ENCODE measurements at places on chromosomes 12 and 14. TPM values are rescaled to one million over a fixed set of nuclear protein-coding genes. Genes with fewer than 3 reads are reported as not detected.

Gene AQP2
- not detected for polyA plus RNA-seq

DNA sequence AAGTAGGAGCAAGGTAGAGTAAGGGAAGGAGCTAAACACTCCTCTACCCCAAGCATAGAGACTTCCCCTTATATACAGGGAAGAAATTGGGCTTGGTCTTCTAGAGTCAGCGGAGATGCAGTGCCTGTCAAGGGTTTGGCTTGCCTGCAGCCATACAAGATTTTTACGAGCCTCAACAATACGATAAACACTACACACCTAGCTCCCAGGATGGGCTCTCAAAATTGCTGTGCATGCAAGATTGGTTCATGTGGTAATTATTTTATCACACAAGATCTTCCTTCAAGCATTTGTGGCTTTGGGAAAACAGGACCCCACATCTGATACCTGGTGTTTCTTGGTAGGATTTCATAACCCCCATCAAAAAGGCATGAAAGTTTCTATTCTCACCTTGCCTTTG lies at the start of gene KRT1:
TSS of gene KRT1 (minus strand) at position 45 of the 400 bp plus-strand sequence. CDS start 59 bp downstream, outside the sequence.
- no peak for DNase-seq

DNA sequence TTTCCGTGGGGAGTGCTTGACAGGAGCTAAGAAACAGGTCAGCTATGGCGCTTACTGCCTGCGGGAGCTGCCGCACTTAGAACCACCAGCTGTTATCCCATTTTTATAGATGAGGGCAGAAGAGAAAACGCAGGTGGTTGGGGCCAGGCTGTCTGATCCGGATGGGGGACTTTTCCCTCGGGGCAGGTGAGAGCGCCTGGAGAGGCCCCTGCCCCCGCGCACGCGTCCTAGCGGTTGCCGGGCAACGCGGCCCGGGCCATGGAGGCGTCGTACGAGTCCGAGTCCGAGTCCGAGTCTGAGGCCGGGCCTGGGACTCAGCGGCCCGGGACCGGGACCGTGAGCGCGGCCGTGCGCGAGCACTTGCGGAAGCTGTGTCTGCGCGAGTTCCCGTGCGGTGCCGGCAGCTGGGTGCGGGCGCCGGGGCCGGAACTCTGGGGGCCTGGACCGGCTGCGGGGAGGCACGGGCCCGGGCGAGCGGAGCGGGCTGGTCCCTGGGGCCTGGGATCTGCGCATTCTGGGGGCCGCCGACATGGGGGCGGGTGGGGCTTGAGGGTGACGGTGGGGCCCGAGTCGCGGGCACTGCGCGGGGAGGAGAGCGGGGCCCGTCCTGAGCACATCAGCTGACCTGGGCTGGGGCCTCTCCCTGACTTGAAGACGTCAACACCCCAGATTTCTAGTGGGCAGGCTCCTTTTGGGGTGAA lies at the start of gene LRRC43:
TSS of gene LRRC43 (plus strand) at position 237 of the 701 bp plus-strand sequence. CDS start at position 259, 22 bp downstream.
- peak; percentile 64 for DNase-seq

DNA sequence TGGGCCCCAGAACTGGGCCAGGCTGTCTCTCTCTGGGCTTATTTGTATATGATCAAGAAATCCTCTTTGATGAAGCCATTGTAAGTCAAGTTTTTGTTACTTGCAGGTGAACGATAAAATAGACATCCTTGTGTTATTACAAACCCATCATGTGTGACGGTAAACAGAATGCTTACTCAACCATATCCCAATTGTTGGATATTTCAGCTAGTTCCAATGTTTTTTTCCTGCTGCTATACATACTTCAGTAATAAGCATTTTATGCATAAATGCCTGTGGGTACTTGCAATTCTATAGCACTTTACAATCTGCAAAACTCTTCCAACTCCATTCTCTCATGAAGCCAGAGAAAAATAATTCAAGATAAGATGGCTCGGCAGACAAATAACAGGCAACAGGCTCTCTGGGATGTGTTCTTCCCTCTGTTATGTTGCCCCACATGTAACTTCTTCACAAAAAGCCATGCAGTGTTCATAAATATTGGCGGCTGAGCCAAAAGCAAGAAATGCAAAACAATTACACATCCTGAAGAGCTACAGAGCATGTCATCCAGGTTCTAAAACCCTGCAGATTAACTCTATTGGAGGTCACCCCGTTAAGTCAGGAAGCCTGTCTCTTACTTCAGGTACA lies 69.5 kb downstream of the CLMN start:
- no peak for DNase-seq

- no peak for DNase-seq
These were observed 55.0 kb downstream of the TPCN1 start for GRCh38 chr12:113276306-113276705.

- no peak for DNase-seq
These were observed 417.7 kb downstream of the TMEM121 start for GRCh38 chr14:105943973-105944602.

DNA sequence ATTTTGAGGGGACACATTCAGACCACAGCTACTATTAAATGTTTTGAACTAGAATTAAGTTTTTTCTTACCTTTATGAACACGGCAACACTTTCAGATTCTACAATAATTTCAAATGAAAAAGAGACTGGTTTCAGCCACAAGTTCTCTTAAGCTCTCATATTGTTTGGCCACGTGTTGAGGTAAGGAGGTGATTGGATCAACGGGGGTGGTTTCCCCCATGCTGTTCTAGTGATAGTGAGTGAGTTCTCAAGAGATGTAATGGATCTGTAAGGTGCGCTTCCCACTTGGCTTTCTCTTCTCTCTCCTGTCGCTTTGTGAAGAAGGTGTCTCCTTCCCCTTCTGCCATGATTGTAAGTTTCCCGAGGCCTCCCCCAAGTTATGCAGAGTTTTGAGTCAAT lies 48.9 kb upstream of the DYRK2 start:
- no peak for DNase-seq

GRCh38 chr12:47867495-47867941 lies 37.3 kb downstream of the VDR start:
- DNase-seq = peak; percentile 94

GRCh38 chr12:82725741-82726140 lies 39.0 kb downstream of the TMTC2 start:
- DNase-seq = no peak

Gene ACOT6
- polyA plus RNA-seq = not detected

GRCh38 chr12:6262623-6263022 lies 47.9 kb upstream of the PLEKHG6 start:
- no peak for DNase-seq

DNA sequence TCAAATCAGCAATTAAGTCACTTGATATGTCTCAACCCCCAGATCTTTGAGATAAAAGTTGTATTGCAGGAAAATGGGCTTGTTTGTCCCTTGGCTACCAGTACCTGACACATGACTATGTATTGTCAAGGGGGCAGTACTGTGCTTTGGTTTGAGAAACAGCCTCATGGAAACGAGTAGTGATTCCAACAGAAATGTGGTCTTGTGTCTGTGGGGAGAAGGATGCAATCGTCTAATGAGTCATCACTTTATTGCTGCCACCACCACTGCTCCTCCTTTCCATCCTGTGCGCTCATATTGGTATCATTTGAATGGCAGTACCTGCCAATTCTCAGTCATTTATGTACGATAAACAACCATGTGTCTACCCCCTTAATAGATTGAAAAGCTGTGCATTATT lies 72.8 kb upstream of the ARHGAP5 start:
- peak; percentile 84 for DNase-seq

Gene DACT1
- 6.8 TPM for polyA plus RNA-seq

DNA sequence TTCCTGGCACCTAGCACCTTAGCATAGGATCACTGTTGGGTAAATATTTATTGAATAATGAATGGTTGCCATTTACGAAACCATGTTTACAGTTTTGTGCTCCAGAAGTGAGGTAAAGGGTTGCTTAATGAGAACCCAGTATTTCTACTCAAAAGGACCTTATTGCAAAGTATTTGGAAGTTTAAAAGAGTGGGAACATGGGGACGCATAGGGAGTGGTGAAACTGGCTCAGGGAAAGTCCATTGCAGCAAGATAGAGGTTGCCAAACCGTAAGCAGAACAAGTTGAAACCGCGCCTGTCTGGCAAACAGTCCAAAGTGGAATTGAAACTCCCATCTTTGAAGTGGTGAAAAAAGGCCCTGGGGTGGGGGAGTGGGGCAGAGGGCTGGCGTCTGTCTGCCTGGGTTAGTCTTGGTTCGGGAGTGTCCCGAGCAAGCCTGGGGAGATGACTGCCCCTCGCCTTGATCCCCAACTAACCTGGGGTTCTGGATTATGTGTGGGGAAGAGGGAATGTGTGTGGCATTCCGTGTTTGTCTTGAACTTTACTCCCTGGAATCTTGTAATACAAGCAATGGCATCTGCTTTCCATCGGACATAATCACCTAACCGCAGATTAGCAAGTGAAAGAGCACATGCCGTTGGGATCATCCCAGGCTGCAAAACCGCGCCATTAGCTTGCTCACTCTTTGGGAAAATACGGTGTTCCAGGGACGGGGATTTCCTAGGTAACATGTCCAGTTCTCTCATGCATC lies 7.2 kb downstream of the ALDH2 start:
- DNase-seq = peak; percentile 83

DNA sequence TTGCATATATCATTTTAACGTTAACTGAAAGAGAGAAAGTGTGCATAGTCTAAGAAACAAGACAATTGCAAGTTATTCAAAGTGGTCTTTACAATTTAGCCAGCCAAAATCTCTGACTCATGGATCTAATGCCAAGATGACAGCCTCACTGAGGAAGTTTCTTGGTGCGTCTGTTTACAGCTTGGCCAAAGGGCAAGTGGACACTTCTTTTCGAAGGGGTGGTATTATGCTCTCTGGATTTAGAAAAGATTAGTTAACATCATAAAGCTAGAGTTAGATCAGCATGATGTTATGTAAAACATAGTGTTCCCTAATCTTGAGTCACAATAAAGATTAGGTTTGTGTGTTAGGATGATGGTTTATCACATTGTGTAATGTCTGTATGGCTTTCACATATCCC lies 51.5 kb upstream of the SLC2A13 start:
- DNase-seq = no peak

DNA sequence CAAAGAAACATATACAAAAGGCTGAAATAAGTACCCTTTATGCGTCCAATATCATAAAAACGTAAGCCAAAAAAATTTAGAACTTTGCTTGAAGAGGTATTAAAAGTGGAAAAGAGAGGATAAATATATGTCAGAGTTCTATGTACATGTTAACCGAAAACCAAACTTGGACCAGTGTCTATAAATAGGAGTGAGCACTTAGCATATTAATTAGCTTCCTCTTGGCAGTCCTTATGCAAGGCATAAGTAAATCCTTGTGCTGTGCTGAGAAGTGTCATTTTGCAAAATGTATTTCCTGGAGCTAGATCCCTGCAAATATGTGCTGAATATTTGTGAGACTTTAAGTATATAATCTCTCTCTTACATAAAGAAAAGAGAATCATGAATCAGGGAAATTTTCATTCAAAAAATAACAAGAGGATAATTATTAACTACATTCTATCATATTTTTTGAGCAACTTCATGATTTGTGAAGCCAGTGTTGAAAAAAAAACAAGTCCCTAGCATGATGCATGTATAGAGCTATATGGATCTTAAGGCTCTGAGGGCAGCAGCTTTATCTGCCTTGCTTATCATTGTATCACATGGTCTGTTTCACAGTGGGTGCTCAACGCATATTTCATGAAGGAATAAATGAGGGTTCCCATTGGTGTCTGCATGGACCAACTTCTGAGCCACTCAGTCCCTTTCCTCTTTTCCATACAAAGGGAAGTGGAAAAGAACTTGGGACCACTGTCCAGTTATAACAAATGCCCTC lies 326.1 kb downstream of the PDZRN4 start:
- no peak for DNase-seq

Gene OR2AP1
- not detected for polyA plus RNA-seq

Gene CPNE6
- polyA plus RNA-seq = not detected
